ENCODE measurements at places on chromosomes 1 and 21. TPM values are rescaled to one million over a fixed set of nuclear protein-coding genes. Genes with fewer than 3 reads are reported as not detected.

GRCh38 chr21:43855955-43856354, 9.1 kb upstream of the AGPAT3 start:
- no peak for DNase-seq

DNA sequence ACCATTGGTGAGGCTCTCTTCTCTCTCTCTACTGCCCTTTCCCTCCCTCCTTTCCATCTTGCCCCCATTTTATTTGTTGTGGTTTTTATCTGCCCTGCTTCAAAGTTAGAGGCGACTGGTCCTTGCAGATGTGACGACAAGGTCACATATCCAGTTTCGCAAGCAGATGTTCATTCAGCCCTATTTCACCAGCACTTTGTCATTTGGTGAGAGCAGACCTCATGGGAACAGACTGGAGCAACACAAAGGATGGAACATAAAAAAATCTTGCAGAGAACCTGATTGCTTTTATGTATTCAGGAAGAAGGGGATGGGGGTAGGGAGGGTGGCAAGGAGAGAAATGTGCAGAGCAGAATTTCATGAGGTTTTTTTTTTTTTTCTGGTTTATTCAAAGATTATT, 84.3 kb downstream of the ELAVL4 start:
- no peak for DNase-seq

DNA sequence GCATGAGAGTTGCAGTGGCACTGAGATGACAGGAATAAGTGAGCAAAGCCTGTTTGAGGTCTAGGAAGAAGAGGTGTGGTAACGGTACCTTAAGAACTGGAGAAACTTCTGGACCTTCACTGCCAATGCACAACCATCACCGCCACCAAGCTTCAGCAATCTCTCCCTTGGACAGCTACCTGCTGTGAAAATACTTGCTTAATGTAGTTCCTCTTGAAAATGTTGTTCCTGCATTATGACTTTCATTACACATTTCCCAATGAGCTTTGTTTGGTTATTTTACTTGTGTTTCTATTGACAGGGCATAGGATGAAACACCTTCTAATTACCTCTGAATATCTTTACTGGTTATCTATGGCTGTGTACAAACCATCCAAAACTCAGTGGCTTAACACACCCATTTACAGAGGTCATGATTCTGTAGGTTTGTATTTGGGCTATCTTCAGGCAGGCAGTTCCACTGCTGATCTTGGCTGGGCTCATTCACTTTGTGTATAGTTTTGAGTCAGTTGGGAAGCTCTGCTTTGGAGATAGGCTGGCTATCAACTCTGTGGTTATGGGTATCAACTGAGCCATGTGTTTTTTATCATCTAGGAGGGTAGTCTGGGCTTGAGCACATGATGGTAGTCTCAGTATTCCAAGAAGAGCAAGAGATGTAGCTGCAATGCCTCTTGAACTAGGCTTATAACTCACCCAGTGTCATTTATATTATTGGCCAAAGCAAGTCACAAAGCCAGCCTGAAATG, 149.4 kb downstream of the ELAVL4 start:
- DNase-seq = no peak

DNA sequence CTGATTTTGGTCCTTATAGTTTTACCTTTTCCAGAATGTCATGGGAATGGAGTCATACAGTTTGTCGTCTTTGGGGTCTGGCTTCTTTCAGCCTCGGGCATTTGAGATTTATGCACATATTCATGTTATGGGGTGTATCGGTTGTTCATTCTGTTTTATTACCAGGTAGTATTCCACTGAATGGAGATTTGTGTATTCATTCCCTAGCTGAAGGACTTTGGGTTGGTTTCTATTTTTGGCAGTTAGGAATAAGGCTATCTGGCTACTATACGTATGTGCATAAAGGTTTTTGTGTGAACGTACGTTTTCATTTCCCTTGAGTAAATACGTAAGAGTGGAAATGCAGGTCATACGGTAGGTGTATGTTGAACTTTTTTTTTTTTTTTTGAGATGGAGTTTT, 65.1 kb downstream of the ACTL8 start:
- DNase-seq = no peak

DNA sequence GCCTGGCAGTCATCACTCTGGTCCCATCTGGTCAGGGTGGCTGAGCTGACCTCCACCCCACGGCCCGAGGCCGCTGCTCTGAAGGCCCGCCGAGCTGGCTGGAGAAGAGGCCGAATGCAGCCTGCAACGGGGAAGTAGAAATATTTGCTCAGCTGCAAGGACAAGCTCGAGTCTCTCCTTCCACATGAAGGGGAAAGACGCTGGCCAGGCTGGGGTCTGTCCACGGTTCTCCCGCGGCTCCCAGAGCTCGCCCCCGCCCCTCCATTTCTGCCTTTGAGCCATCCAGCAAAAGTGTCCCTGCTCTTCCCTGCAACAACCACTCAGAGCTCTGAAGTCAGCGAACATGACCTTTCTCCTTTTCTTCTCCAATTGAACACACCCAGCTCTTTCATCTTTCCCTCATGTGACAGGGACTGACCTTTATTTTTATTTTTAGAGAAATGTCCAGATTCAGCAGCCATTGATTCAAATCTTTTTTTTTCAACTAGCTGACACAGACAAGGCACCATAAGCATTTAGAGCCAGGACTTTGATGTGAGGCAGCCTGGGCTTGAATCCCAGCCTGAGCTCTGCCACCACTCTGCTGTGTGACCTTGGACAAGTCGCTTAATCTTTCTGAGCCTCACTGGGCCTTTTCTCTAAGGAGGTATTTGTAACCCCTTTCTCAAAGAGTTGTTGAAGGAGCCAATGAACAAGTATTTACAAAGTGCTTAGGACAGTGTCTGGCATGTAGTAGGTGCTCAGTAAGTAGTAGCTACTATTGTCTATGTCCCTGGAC, 149.3 kb upstream of the WNT4 start:
- DNase-seq = no peak

GRCh38 chr1:24754229-24754628, 9.0 kb downstream of the CLIC4 start:
- no peak for DNase-seq

GRCh38 chr1:203556047-203556851, 62.3 kb downstream of the OPTC start:
- DNase-seq = no peak

DNA sequence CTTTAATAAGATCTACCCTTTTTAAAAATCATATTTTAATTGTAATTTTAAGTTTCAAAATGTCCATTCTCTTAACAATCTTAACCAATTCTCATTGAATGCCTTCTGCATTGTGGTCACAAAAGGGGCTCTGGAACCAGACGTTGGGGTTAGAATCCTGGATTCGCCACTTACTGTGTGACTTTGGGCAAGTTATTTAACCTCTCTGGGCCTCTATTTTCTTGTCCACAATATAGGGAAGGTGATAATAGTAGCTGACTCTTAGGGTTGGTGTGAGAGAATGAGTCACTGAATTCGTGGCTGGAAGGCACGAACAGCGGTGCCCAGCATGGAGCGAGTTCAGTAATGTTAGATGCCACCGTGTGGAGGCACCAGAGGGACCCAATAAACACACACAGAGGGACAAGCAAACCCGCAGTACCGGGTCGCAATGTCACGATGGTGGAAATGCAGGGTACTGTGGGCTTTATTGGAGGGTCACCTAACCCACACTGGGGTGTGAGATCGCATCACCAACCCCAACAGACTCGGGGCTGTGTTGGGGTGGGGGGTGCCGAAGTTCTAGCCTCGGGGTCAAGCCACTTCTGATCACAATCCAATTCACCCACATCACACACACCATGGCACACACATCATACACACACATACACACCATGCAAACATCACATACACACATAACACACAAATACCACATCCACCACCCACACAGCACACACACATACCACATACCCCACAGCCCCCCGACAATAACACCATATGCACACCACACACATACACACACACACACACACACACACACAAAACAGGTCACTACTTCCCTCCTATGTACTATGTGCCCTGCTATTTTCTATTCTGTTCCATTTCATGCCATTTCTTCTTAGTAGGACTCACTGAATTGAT, 27.0 kb upstream of the IFNAR2 start:
- no peak for DNase-seq

- no peak for DNase-seq
Observed at GRCh38 chr1:18676332-18676781, 45.7 kb downstream of the PAX7 start.

DNA sequence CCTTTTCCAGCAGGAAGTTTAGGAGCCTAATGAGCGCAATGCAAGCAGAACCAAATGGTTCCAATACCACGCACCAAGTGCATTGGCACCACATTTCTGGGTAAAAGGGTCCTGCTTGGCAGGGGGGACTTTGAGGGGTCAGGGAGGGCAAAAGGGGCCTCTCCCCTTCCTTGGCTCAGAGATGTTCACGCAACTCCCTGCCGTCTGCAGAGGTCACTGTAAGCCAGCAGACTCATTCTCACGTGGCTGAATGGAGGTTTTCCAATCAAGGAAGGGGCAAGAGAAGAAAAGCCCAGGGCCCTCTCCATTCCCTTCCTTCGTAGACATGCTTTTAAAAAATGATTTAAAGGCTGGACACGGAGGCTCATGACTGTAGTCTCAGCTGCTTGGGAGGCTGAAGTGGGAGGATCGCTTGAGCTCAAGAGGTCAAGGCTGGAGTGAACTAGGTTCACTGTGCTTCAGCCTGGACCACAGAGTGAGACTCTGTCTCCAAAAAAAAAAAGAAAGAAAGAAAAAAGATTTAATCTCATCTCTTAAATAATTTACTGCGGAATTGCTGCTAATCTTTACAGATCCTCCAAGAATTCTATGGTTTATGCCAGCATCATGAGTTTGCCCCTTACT, 80.3 kb downstream of the RUNX3 start:
- no peak for DNase-seq

- no peak for DNase-seq
Observed at GRCh38 chr21:16409352-16409751, 679.6 kb downstream of the USP25 start.

GRCh38 chr1:185528084-185528676, 206.0 kb upstream of the HMCN1 start:
- DNase-seq = no peak

DNA sequence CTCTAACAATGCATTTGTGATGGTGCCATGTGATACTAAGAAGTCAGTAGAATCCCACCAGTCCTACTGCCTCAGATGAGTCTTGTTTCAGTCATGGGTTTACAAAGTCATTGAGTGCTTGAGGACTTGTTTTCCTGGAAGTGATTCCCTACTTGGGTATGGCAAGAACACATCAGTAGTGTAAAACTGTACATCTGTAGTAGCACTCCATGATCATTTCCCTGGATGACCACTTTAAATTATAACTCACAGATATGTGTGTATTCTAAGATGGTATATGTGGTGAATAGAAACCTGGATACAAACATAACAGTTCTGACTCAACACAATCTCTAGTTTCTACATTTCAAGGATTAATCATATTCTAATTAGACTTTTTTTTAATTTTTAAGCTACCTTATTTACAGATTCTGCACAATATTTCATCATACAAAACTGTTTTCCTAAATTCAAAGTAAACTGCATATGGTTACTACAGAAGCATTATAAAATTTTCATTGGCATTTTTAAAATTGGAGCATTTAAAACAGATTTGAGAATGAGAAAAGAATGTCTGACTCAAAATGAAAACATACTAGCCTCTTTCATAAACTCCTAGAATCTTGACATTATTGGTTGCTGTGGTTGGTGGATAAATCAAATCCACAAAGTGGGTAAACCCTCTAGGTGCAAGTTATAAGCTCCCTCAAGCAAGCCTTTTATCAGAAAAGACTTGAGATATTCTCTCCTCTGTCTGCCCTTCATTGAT, 6.8 kb upstream of the PSMG1 start:
- DNase-seq = no peak

DNA sequence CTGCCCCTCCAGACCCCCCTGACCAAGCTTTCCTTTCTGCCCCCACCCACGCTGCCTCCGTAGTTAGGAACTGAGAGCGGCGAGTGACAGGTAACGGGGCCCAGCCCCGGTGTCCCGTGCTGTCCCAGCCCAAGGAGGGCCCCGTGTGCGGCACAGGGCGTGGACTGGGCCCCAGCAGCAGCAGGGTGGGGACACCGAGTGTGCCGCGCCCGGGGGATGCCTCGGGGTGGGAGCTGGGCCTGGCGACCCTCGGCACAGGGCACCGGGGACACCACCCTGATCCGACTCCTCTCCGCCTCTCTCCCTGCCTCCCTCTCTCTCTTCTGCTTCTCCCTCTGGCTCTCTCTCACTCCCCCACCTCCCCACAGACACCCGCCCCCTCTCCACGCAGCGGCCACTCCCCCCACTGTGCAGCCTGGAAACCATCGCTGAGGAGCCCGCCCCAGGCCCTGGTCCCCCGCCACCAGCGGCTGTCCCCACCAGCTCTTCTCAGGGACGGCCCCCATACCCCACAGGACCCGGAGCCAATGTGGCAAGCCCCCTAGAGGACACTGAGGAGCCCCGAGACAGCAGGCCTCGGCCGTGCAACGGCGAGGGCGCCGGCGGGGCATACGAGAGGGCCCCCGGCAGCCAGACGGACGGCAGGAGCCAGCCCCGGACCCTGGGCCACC, 22.7 kb downstream of the PANK4 start:
- no peak for DNase-seq

DNA sequence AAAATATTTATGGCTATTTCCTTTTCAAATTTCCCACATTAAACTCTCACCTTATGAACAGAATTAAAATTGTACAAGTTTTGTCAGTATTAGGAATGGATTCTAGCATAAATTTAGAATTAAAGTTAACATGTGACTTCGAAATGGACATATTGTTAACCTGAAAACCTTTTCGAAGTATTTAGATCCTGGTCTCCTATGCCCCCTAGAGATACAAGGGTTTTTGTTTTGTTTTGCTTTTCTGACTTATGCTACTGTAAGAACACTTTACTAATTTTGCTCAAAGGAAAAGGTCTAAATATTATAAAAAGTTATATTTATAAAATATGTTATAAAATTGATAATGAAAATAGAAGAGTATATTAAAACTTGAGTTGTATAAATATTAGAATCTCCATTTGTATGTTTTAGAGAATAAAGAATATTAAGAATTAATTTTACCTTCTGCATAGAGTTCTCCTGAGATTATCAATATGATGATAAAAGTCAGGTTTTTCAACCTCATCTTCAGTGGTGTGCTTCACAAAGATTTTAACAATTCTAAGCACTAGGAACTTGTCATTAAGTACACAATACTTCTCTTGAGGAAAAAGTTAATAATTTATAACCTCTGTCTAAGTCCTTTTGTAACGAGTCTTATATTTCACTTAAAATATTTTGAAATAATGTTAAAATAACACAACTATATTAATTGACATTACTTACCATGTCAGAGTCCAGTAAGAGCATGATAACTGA, at the start of gene F13B:
Gene F13B (minus strand): TSS at position 542 of the 738 bp plus-strand sequence. CDS start 37 bp downstream, at position 505.
- DNase-seq = no peak

The LEFTY2 gene
- 0.36 TPM for total RNA-seq

The NTMT2 gene
- total RNA-seq = not detected

The IFNLR1 gene
- 3.6 TPM for total RNA-seq

The KRTAP10-7 gene
- total RNA-seq = not detected

The OR2L2 gene
- not detected for total RNA-seq
